Gastrocnemius medialis (tissue), 4 donors: ENCODE measurements at places on chromosomes 5 and 9. TPM values are rescaled to one million over a fixed set of nuclear protein-coding genes. Genes with fewer than 3 reads are reported as not detected.
A peak's percentile ranks its signal among the peaks of the same experiment; 100 is the strongest.

GCNT4 gene
- 1.4 TPM for total RNA-seq

FOXD4L5 gene
- total RNA-seq: not detected

GLDC gene
- 0.46 TPM for total RNA-seq

TPPP gene
- total RNA-seq: 2.9 TPM

GRCh38 chr9:130472184-130472705 is 27.5 kb downstream of the ASS1 start:
- no peak overlapping the region for H3K27ac ChIP-seq
- no peak overlapping the region for H3K4me3 ChIP-seq
- no peaks in the 10 kb centered on the region for H3K4me1 ChIP-seq
- DNase-seq: no peak
- no peaks in the 10 kb centered on the region for H3K27me3 ChIP-seq
- H3K36me3 ChIP-seq: no peaks in the 10 kb centered on the region

DNA sequence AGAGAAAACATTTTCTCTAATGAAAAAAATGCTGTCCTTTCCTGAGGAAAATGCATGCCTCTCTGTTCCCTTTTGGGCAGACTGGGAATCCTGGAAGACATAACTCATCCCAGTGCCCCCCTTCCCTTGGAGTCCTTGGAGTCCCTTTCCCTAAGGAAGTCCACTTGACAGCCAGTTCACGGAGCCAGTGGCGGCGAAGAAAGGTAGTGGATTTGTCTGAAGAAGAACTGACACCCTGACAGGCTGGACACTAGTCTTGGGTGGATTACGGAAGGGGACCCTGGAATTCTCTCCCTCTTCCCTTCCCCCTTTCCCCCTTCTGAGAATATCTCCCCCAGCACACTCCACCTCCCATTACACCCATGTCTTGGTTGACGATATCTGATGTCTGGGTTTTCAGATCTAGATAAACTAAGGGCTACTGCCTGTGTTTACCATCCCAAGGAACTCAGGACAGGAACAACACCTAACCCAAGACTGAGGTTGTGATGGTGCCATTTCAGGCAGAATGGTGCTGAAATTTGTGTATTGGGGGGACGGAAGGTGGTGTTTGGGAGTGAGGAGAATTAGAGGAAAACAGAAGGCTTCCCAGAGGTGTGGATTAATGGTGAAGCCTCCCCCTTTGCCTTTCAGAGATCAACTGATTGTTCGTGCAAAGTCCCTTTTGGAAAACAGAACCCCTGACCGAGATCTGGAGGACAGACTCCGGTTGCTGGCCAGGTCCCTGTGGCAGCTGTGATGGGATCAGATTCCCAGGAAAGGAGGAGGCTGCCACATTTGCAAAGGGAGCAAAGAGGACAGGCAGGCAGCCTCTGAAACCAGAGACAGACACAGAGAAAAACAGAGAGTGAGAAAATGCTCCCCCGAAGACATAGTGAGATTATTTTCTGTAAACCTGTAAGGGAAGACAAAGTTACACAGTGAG is 704 bp downstream of the SPARC start:
- H3K27ac ChIP-seq: peak overlapping the region; percentile 89
- peak overlapping the region; percentile 66 for H3K4me3 ChIP-seq
- H3K36me3 ChIP-seq: no peaks in the 10 kb centered on the region
- H3K4me1 ChIP-seq: peaks cover 56% of the 10 kb centered on the region

DNA sequence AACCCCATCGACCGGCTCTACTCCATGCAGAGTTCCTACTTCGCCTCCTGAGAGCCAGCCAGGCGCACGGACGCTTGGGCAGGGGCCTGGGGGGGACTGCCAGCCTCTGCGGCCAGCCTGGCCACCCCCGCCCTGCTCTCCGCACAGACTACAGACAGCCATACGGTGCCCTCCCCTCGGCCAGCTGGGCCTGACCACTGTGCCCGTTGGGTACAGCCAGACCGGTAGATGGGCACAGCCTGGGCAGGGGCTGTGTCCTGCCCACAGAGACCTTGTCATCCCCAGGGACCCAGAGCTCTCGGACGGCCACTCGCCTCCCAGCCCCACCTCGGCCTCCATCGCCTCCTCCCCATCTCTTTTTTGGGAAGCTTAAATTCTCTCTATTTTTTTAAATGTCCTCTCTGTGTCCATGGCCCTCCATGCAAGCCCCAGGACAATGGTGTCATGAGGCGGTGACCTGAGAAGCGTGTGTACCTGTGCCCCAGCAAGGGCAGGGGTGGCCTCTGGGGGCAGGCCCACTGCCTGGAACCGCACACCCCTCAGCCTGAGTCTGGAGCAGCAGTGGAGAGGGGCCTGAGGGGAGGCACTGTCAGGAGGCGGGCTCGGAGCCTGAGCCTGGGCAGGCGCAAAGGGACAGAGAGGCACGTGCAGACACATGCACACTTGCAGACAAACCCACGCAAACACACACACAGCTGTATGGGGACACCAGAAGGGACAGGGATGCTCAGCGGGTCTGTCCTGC is 82.8 kb downstream of the LMX1B start:
- H3K27ac ChIP-seq: no peak overlapping the region
- no peaks in the 10 kb centered on the region for H3K27me3 ChIP-seq
- DNase-seq: no peak
- no peaks in the 10 kb centered on the region for H3K36me3 ChIP-seq
- H3K4me1 ChIP-seq: no peaks in the 10 kb centered on the region

DNA sequence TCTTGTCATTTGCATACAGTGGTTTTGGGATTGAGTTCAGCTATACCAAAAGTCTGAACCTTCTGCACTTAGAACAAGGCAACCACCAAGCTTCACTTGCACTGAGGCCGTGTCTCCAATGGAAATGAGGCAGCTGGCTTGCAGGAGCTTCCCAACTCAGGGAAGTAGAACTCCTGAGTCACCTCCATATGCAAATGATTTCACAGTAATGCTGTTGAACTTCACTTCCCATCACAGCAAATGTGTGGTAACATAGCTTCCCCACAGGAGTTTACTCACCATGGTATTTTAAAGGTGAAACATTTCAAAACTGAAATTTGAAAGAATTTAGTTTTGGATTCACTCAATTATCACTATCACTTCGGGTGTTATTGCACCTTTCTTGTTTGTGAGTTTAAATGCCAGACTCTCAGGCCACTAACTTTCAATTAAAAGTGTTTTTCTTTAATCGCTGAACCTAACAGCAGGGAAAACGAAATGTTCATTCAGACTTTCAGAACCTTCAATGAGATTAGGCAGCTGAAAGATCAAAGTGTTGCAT is 9.0 kb downstream of the CD274 start:
- H3K4me1 ChIP-seq: peaks cover 10% of the 10 kb centered on the region
- no peak for DNase-seq
- H3K36me3 ChIP-seq: peaks cover 7% of the 10 kb centered on the region
- H3K4me3 ChIP-seq: no peak overlapping the region
- H3K27ac ChIP-seq: no peak overlapping the region
- H3K27me3 ChIP-seq: no peaks in the 10 kb centered on the region

PCDHA7 gene
- 0.24 TPM for total RNA-seq

DNA sequence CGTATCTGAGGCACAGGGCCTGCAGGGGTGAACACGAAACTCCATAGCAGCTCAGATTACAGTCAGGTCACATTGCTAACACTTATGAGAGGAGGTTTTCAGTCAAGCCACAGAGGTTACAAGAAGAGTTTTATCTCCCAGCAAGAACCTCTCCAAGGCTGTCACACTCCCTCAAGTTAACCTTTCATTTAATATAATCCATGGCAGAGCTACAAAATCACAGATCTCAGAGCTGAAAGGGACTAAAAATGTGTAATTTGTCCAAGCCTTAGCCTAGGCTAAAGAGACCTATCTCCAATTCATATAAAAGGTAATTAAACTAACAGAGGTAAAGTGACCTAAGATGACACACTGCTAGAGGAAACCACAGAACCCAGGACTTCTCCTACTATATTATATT is 57.2 kb downstream of the MLANA start:
- peaks cover 29% of the 10 kb centered on the region for H3K4me1 ChIP-seq
- peak overlapping the region; percentile 48 for H3K27ac ChIP-seq
- H3K27me3 ChIP-seq: no peaks in the 10 kb centered on the region
- H3K4me3 ChIP-seq: no peak overlapping the region

DNA sequence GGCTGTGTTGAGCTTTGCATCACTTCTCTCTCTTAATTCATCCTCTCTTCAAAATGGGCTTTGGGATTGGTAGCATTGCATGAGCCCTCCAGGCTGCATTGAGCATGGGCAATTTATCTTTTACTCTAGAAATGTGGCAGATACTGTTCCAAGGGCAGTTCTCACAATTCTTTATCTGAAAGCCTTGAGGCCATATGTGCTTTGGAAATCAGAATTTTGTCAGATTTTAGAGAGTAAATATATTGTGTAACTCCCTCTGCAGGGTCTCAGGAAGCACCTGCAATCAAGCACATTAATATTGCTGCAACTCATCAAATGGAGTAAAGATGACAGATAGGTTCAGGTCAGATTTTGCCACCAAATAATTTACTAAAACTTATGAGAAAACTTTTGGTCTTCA is 17.6 kb downstream of the ALDOB start:
- H3K27ac ChIP-seq: no peak overlapping the region
- H3K4me1 ChIP-seq: no peaks in the 10 kb centered on the region
- no peak for DNase-seq
- no peaks in the 10 kb centered on the region for H3K36me3 ChIP-seq
- no peak overlapping the region for H3K4me3 ChIP-seq
- H3K27me3 ChIP-seq: no peaks in the 10 kb centered on the region

DNA sequence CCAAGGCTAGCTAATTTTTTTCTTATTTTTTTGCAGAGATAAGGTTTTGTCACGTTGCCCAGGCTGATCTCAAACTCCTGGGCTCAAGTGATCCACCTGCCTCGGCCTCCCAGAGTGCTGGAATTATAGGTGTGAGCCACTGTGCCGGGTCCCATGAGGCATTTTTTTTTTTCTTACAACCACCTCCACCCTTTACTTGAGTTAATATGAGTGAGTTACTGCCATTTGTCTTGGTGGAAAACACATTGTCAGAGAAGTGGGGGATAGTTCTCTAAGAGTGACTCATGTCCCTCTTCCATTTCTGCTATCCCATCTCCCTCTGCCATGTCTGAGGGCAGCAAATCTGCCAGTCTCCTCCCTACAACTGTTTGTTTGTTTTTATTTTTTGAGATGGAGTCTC is 163.4 kb upstream of the CLINT1 start:
- H3K27ac ChIP-seq: no peak overlapping the region
- H3K4me3 ChIP-seq: no peak overlapping the region
- no peaks in the 10 kb centered on the region for H3K36me3 ChIP-seq
- no peaks in the 10 kb centered on the region for H3K27me3 ChIP-seq
- no peak for DNase-seq

- no peak overlapping the region for H3K4me3 ChIP-seq
- H3K36me3 ChIP-seq: no peaks in the 10 kb centered on the region
- no peaks in the 10 kb centered on the region for H3K4me1 ChIP-seq
- H3K27ac ChIP-seq: no peak overlapping the region
- DNase-seq: no peak
These were observed 18.7 kb downstream of the INIP start for GRCh38 chr9:112699230-112699629.

DNA sequence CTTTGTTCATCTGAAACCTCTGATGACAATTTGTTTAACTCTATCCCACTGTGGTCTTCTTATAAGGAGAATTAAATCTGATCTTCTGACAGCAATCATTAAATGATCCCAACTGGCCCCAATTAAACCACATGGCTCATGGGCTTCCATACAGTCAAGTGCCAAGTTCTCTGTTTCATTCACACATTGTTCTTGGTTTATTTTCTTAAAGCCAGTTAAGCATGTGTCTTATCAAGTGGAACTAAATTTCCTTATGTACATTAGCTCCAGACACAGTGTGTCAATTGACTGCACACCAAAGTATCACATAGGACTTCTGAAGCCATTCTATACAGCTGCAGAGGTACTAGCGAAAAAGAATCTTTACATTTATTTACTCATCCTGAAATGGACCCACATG is 51.2 kb downstream of the MEF2C start:
- H3K4me1 ChIP-seq: peaks cover 85% of the 10 kb centered on the region
- DNase-seq: no peak
- H3K27me3 ChIP-seq: no peaks in the 10 kb centered on the region
- no peak overlapping the region for H3K4me3 ChIP-seq

GRCh38 chr5:129945028-129945427 is 40.8 kb downstream of the CHSY3 start:
- H3K4me3 ChIP-seq: no peak overlapping the region
- no peaks in the 10 kb centered on the region for H3K4me1 ChIP-seq
- no peak for DNase-seq

PCDHB13 gene
- total RNA-seq: 0.40 TPM

DNA sequence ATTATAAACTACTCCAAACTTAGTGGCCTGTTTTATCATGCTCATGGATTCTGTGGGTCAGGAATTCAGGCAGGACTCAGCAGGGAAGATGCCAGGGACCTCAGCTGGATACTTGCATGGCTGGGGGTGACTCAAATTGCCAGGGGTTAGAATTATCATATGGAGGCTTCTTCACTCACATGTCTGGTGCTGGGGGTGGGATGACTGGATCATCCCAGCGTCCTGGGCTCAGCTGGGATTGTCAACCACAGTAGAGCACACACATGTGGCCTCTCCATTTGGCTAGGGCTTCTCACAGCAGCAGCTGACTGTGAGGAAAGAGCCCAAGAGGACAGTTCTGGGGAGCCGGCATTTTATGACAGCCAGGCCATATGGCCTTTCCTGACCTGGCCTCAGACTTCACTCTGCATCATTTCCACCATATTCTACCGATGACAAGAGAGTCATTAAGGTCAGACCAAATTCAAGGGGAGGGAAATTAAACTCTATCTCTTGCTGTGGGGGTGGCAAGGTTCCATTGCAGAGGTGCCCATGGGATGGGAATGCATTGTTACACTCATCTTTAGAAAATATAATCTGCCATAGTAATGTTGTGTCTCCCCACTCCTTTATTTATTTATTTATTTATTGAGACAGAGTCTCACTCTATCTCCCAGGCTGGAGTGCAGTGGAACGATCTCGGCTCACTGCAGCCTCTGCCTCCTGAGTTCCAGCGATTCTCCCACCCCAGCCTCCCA is 5.2 kb upstream of the GRK6 start:
- DNase-seq: no peak
- H3K4me1 ChIP-seq: peaks cover 6% of the 10 kb centered on the region
- no peak overlapping the region for H3K27ac ChIP-seq
- no peaks in the 10 kb centered on the region for H3K27me3 ChIP-seq
- no peaks in the 10 kb centered on the region for H3K36me3 ChIP-seq

GABRP gene
- total RNA-seq: not detected
